IPS DF 6.9 (cell line): ENCODE measurements at places on chromosomes 3 and 15.

- H3K4me3 ChIP-seq, result no peak overlapping the region
- no peaks in the 10 kb centered on the region for H3K27me3 ChIP-seq
- H3K36me3 ChIP-seq, result no peaks in the 10 kb centered on the region
- DNase-seq, result no peak
- H3K4me1 ChIP-seq, result peaks cover 1% of the 10 kb centered on the region; the same call in 1 of the 2 replicates
These were observed 398.6 kb downstream of the TBL1XR1 start for GRCh38 chr3:176798680-176799079.

- H3K4me1 ChIP-seq, result peaks cover 2% of the 10 kb centered on the region; the same call in 1 of the 2 replicates
- no peaks in the 10 kb centered on the region for H3K36me3 ChIP-seq
- no peaks in the 10 kb centered on the region for H3K27me3 ChIP-seq
- DNase-seq, result peak; percentile 27
These were observed 16.7 kb upstream of the EIF1B start for GRCh38 chr3:40292637-40293349.

DNA sequence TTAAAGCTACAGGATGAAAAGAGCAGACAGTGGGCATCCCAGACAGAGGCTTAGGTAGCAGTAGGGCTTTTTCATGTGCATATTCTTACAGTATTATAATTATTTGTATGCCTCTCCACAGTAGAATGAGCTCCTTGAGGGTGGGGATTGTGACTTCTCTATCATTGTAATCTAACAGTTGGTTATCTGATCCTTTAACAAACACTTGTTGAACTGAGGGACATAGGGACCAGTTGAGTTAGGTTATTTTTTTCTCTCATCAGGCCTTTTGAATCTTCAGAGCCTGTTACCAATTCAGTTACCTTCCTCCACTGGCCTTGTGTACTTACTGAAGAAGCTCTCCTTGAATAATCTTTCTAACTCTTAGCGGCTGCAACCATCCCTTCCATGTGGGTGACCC lies 1.2 kb downstream of the LSM3 start:
- H3K4me3 ChIP-seq, result no peak overlapping the region
- no peaks in the 10 kb centered on the region for H3K27me3 ChIP-seq
- no peaks in the 10 kb centered on the region for H3K4me1 ChIP-seq
- peaks cover 3% of the 10 kb centered on the region; the same call in 1 of the 2 replicates for H3K36me3 ChIP-seq
- no peak for DNase-seq

DNA sequence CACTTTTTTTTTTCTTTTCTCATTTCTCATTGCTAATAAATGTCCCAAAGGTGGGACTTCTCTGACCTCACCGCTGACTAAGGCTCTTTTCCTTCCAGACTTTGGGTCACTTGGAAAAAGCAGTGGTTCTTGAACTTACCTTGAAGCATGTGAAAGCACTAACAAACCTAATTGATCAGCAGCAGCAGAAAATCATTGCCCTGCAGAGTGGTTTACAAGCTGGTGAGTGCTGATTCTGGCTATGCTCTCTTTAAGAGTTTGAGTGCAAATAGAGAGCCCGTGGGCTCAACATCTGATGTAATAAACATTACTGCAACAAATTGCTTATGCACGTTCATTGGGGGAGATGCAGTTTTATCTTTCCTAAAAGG lies 2.0 kb downstream of the BHLHE40 start:
- DNase-seq, result no peak
- H3K4me3 ChIP-seq, result no peak overlapping the region
- peaks cover 3% of the 10 kb centered on the region; the same call in 1 of the 2 replicates for H3K36me3 ChIP-seq
- H3K4me1 ChIP-seq, result no peaks in the 10 kb centered on the region

DNA sequence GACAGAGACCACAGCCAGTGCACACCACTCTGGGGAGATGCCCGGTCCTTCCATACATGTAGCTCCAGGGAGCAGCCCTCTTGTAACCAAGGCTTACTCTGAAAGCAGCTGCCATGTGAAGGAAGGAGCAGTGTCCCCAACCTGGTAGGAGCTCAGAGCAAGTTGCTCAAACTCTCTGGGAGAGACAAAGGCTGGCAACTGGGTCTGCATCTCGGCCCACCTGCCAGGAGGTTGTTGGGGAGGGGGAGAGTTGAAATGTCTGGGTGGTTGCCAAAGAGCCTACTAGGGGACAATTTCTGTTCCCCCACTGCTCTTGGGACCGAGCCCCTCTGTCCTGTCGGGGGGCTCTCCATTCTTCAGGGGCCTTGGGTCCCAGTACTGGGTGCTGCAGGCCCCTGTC lies 309.9 kb downstream of the TLE3 start:
- H3K27ac ChIP-seq, result no peak overlapping the region
- no peak for DNase-seq
- H3K4me3 ChIP-seq, result no peak overlapping the region
- H3K27me3 ChIP-seq, result no peaks in the 10 kb centered on the region
- no peaks in the 10 kb centered on the region for H3K4me1 ChIP-seq

DNA sequence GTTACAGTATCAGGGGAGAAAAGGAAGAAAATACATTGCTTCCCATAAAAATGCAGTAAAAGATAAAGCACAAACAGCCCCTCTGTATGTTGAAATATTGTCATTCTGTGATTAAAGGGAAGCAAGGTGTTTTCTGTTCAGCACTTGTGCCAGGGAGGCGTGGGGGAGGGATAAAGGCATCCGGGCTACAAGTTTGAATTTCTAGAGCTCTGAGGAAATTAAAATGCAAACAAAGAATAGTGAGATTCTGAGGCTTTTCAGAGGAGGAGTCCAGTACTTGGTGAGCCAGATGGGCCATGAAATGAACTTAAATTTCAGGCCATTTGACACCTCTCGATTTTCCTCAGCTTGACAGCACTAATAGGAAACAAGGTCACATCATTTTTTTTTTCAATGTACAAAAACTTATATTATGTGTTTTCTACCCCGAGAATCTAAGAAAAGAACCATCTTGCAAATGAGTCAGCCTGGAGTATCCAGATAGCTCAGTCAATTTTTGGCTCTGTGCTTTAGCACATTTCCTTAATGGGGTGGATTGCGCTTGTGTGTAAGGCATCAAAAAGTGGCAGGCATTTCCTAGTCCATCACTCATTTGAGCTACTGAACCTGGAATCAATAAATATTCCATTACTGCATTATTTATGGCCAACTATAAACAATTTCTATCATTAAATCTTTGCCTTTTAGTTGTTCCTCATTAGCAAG lies 640.8 kb upstream of the TBL1XR1 start:
- no peaks in the 10 kb centered on the region for H3K4me1 ChIP-seq
- H3K27me3 ChIP-seq, result no peaks in the 10 kb centered on the region
- no peak for DNase-seq
- no peak overlapping the region for H3K4me3 ChIP-seq
- no peak overlapping the region for H3K27ac ChIP-seq
- H3K36me3 ChIP-seq, result no peaks in the 10 kb centered on the region

DNA sequence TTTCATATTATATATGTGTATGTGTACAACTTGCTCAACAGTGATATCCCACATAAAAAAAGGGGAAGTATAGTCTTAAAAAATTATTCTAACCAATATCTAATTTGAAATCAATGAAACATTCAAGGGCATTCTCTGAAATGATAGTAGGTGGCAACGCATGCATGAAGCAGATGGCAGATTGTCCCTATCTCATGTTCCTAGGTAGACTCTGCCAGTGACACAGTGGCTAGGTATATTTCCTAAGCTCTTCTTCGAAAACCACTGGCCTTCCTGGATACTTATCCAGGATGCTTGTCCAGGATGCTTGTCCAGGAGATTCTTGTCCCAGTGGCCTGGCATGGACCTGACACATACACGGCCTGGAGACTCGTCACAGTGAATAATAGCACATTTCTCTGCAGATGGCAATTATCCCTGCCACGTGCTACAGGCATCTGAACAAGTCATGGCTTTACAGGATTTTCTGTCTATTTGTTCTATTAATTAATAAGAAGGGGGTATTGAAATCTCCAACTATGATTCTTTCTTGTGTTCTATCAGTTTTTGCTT lies 54.9 kb downstream of the OCA2 start:
- no peaks in the 10 kb centered on the region for H3K4me1 ChIP-seq
- H3K27me3 ChIP-seq, result no peaks in the 10 kb centered on the region
- no peak overlapping the region for H3K27ac ChIP-seq
- no peak for DNase-seq

DNA sequence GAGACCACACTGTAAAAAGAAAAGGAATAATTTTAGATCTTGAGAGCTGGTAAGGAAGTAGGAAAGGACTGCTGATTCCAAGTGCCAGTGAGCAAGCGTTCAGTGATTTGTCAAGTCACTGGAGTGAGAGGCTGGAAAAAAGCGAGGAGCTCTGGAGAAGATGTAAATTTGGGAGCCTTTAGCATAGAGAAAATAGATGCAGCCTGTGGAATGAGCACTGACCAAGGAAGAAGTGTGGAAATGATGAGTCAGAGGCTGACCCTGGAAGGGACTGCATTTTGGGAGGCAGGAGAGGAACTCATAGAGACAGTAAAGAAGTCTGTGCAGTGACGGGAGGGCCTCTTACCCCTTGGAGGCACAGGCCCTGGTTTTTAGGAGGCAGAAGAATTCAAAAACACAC lies 17.1 kb upstream of the ABTB1 start:
- DNase-seq, result no peak
- H3K27me3 ChIP-seq, result no peaks in the 10 kb centered on the region
- no peak overlapping the region for H3K4me3 ChIP-seq
- H3K36me3 ChIP-seq, result 0 out of 2 replicates have a peak, but pooled peaks cover 2% of the 10 kb centered on the region
- H3K4me1 ChIP-seq, result no peaks in the 10 kb centered on the region; the same call in 1 of the 2 replicates

DNA sequence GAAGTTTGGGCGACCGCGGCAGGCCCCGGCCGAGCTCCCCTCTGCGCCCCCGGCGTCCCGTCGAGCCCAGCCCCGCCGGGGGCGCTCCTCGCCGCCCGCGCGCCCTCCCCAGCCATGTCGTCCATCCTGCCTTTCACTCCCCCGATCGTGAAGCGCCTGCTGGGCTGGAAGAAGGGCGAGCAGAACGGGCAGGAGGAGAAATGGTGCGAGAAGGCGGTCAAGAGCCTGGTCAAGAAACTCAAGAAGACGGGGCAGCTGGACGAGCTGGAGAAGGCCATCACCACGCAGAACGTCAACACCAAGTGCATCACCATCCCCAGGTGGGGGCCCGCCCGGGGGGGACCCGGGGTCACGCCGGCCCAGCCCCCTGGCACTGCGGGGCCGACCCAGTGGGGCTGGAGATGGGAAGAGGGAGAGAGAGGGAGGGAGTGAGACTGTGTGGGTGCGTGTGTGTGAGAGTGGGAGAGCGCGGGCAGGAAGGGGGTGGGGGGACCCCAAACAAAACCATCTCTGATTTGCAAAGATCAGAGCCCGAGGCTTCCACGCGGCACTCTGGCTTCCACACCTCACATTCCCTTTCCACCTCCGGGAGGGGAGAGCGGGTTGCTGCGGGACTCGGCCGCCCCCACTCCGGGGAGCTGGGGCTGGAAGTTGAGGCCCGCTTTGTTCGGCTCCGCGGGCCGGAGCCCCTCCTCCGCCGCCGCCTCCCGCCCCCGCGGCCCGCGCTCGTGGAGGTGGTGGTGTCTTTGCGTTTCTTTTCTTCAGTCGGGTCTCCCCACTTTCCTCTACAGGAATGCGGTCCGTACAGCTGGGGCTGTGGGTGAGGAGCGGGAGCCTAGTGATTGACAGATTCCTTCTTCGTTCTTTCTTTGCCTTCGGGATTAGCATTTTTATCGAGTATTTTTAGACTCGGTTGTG lies 898 bp downstream of the SMAD3 start:
- peaks cover 17% of the 10 kb centered on the region; the same call in 1 of the 2 replicates for H3K27me3 ChIP-seq
- H3K27ac ChIP-seq, result no peak overlapping the region
- peaks cover 10% of the 10 kb centered on the region for H3K4me1 ChIP-seq
- DNase-seq, result no peak

- peaks cover under 1% of the 10 kb centered on the region; the same call in 1 of the 2 replicates for H3K4me1 ChIP-seq
- H3K27ac ChIP-seq, result no peak overlapping the region
- no peaks in the 10 kb centered on the region for H3K27me3 ChIP-seq
- H3K36me3 ChIP-seq, result no peaks in the 10 kb centered on the region
- H3K4me3 ChIP-seq, result no peak overlapping the region
- no peak for DNase-seq
These were observed 97.9 kb upstream of the PFN2 start for GRCh38 chr3:150068440-150069153.

GRCh38 chr3:197298341-197298944 lies at the start of gene DLG1:
TSS of gene DLG1 (minus strand) at chr3:197298612. CDS start at chr3:197297204, 1,408 bp downstream.
- no peak within 1 kb of the TSS for H3K27ac ChIP-seq
- peak; percentile 50 for DNase-seq
- H3K4me3 ChIP-seq, result peak within 1 kb of the TSS; percentile 52

- H3K36me3 ChIP-seq, result no peaks in the 10 kb centered on the region
- H3K4me3 ChIP-seq, result no peak overlapping the region
- DNase-seq, result peak; percentile 80
- peaks cover 13% of the 10 kb centered on the region for H3K4me1 ChIP-seq
- H3K27ac ChIP-seq, result no peak overlapping the region
These were observed 88.9 kb downstream of the AAGAB start for GRCh38 chr15:67165254-67166253.

GRCh38 chr3:23748398-23749110 lies 57.2 kb upstream of the UBE2E1 start:
- peaks cover 16% of the 10 kb centered on the region for H3K27me3 ChIP-seq
- no peak overlapping the region for H3K27ac ChIP-seq
- no peaks in the 10 kb centered on the region for H3K36me3 ChIP-seq
- H3K4me1 ChIP-seq, result peaks cover 3% of the 10 kb centered on the region
- H3K4me3 ChIP-seq, result no peak overlapping the region
- no peak for DNase-seq

DNA sequence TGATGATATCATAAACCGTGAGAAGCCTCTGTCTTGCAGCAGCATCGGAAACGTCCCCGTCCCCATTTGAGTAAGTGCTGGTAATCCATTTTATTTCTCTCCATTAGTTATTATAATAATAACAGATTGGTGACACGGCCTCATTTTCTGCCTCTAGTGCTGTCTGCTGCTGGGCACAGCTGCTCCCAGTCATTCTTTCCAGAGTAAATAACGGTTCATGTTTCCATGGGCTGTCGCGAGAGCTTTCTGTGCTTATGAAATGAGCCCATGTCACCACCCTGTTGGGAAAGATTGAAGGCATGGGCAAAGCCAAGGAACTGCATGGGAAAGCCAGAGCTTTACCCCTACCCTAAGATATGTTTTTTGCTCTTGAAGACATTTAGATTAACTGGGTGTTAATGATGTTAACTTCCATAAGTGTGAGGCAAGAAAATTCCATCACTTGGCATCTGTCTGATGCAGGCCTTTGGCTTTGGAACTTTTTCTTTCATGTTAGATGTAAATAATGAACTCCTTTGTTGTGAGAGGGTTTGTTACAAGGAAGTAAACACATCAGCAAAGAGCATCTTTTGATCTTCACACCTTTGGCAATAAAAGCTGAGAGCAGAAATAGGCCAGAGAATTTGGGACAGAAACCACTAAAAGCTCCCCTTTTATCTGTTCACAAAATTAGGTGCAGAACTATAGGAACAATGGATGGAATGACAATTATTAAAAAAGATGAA lies 141.8 kb downstream of the FILIP1L start:
- H3K27ac ChIP-seq, result no peak overlapping the region
- H3K36me3 ChIP-seq, result no peaks in the 10 kb centered on the region
- H3K27me3 ChIP-seq, result no peaks in the 10 kb centered on the region
- no peak for DNase-seq
- no peaks in the 10 kb centered on the region for H3K4me1 ChIP-seq

DNA sequence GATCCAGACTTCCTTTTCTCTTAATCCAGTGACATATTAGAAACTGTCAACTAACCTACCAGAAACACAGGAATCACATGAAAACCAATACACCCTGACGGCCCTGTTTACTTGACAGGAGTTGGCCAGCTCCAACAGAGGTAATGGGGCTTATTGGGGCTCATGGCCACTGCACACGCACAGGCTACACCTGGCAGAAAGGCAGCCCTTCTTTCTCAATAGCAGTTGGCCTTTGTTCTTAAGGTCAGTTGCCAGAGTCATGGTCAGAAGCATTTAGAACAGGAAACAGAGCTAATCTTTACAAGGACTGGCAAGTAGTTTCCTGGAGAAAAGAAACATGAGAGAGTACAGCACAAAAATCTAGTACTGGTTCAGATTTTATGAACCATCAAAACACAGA lies 181.8 kb downstream of the MAGI1 start:
- H3K27ac ChIP-seq, result no peak overlapping the region
- H3K27me3 ChIP-seq, result no peaks in the 10 kb centered on the region
- no peaks in the 10 kb centered on the region for H3K36me3 ChIP-seq
- DNase-seq, result no peak
- H3K4me3 ChIP-seq, result no peak overlapping the region
